Stimulated activated CD8-positive, alpha-beta memory T cell treated with anti-CD3 and anti-CD28 coated beads, Interleukin-4, amount 100 ng/mL, for 1 hour (primary cell): ENCODE measurements at places on chromosomes 3 and 15.

DNA sequence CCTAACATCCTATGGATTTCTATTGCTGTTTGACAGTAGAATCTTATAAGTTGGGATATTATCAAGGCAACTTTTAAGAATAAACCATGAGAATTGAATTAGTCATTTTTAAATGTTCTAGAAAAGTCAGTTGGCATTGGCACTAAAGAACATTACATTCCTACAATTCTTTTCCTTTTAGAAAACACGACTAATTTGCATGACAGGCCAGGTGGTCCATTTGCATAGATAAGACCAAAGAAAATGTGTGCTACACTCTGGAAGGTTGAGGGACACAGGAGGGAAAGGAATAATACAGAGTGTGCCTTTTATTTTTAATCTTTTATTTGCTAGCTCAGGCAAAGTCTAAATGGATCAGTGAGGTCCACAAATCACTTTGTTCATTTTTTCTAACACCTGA, 962.3 kb downstream of the EPHA3 start:
- no peak for DNase-seq

- no peak for DNase-seq
These were observed 25.6 kb downstream of the RHOA start for GRCh38 chr3:49386056-49386756.

- no peak for DNase-seq
These were observed 112.9 kb downstream of the SEC22A start for GRCh38 chr3:123314359-123315270.

- no peak for DNase-seq
These were observed 39.3 kb upstream of the KCNMB2 start for GRCh38 chr3:178496911-178497310.

GRCh38 chr3:72398781-72399180, 449.5 kb downstream of the SHQ1 start:
- no peak for DNase-seq

DNA sequence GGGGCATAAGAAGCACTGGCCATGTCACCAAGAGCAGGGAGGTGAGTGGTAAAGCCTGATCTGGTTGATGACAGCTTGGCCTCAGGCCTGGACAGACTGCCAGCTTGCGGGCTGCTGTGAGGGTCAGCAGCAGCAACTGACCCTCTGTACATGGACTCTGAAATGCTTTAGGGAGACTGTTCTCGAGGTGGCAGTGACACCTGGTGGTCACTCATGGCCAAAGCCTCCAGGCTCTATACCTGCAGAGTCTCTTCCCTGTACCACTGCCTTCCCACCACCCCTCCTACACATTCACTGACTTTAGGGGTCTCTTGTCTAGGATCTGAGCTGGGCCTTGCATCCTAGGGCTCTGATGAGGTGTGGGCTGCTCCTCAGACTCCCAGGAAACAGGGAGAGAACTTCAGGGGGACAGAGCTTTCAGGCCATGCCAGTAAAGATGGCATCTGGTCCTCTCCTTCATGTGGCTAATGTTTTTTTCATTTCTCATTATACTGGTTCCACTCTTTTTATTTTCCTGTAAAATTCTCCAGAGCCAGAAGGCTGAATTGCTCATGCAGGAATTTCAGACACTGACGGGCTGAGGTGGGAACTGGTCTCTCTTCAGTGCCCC, 17.2 kb upstream of the TIMP4 start:
- DNase-seq, result no peak

DNA sequence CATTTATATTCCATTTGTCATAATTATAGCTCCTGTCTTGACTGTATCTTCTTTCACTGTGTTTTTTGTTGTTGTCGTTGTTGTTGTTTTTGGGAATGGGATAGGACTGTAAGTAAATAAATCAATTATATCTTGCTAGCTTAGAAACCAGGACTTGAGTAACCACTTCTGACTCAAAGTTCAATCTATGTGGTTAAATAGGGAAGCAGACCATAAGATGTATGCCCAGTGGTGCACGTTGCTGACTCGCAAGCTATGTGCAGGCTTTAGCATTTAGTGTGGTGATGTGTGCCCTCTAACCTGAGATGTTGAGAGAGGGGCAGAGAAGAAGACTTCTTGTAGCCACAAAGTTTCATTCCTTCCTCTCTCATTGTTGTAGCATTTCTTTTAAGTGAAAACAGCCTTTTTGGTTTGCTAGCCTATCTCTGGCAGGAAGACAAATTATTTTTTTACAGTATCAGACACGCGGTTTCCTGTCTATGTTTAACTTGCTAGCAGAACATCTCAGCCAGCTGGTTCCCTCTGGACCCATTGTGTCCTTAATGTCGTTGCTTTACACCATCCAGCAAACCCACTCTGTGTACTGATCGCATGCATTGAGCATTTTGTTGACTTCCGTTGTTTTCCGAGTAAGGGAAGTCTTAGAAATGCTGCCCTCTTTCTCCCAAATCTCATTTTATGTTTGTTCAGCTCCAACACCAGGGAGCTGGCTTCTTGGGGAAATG, 52.1 kb downstream of the TGFBR2 start:
- DNase-seq, result no peak

DNA sequence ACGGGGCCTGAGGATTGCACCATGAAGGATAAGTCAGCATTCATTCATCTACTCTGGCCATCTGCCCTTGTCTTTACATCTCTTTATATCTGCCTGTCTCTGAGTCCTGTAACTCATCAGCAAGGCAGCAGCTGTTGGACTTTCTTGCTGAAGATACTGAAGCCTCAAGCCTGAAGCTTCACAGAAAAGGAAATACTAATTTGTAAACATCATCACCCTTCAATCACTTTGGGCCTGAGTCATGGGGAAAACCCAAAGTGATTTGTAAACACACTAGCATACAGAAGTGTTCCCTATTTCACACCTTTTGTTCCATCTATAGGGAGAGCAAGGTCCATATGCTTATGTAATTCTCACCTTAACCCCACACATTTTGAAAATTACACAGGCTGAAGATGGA, 928.2 kb downstream of the EPHA3 start:
- DNase-seq, result no peak

GRCh38 chr3:24299806-24300626, 194.6 kb downstream of the THRB start:
- DNase-seq, result no peak

DNA sequence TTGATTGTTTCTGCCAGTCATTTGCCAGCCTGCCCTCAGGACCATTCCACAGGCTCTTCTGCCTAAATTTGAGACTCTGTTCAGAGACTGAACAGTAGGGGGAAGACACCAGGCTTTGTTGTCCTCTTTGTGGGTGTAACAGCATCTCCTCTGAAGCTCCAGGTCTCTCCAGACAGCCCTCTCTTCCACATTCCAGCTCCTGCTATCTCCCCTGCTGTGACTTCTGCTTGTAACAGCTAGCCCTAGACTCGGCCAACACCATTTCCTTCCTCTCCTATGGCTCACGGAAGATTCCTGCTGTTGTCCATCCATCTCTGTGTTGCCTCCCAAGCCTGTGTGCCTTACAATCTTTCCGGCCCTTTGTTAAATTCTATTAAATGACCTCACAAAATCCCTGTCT, 40.2 kb downstream of the SUCLG2 start:
- no peak for DNase-seq

GRCh38 chr3:129003578-129004112, 2.5 kb downstream of the EFCC1 start:
- DNase-seq, result peak; percentile 26

GRCh38 chr3:69088063-69088462, 3.3 kb downstream of the ARL6IP5 start:
- DNase-seq, result no peak

GRCh38 chr15:57395292-57395691, 19.0 kb downstream of the CGNL1 start:
- DNase-seq, result no peak

- no peak for DNase-seq
These were observed 22.5 kb upstream of the SEMA3F start for GRCh38 chr3:50132421-50133282.

DNA sequence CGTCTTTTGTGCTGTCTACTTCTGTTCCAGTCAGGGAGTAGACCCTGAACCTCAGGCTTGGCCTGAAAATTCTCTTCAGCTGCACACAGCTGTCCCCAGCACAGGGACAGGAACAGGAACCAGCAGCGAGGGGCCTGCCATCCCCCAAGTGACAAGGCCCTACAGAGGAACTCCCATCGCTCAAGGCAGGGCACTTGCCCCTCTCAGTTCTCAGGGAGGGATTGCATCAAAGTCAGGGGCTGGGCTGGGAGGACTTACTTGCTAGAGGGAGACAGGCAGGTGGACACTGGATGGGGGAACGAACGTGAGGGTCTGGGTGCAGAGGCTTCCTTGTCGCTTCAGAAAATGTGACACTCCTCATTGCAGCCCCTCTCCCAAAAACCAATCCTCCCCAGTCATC, 163.6 kb downstream of the CHSY1 start:
- DNase-seq, result no peak

DNA sequence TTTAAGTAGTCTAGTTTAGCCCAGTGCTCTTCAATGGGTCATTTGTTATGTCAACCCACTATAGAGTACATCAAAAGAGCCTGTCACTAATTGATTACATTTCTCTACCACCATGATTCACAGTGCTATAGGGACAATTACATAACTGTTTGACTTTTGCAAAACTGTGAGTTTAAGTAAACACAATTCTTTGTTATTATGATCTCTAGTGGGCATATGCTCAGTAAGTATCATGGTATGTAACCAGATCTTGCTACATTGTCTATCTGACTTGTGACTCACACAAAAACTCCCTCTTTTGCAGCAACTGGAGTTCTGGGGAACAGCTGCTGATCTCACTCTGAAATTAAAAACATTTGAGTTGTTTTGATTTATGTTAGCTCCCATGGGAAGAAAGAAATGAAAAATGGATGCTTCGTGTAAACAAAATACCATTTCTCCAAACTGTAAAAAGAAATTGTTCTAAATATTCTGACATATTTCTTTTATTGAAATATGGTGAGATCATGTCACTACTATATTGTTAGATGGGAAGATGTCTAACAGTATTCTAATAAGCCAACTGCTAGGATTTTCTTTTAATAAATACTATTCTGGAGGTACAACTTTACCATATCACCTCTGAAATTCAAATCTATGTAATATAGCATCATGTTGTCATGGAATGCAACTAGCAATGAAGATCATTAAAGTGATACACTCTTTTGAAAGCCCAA, 470.4 kb downstream of the ROBO1 start:
- DNase-seq, result no peak

DNA sequence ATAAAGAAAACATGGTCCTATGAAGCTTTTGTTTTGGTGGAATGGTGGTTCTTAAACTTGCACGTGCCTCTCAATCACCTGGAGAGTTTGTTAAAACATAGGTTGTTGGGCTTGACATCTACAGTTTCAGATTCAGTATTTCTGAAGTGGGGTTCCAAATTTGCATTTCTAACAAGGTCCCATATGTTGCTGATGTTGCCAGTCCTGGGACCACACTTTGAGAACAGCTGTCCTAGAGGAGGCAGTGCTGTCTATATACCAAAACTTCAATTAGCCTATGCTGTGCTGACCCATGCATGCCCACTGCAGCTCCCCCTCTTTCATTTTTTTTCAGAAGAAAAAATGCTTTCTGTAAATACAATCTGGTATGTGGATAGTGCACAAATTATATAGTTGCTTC, 31.3 kb downstream of the ALCAM start:
- DNase-seq, result no peak

GRCh38 chr15:68525815-68526214, 53.0 kb upstream of the CORO2B start:
- no peak for DNase-seq

DNA sequence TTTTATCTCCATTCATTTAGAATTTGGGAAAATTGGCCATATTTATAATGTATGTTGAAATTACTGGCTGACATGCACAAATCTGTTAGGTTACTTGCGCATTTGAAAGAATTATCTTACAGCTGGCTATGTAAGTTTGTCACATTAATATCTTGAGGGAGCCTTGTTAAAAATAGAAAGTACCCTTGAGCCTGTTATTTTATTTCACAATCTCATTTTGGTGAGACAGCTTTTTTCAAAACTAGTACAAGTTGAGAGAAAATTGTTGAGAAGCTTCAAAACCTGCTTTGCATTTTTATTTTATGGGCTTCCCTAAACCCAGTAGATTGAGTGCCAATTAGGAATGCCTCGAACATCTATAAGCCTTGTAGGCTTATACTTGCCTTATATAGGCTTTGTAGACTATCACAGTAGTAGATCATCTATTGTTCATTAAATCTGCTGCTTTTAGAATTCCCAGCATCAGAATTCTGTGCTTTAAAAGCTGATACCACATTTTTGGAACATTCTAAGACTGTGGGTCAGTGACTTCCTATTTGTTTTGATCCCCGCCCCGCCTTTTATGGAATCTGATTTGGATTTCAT, 6.3 kb downstream of the IDH3A start:
- DNase-seq, result no peak

GRCh38 chr15:51088585-51088984, 6.1 kb downstream of the TNFAIP8L3 start:
- DNase-seq, result no peak

DNA sequence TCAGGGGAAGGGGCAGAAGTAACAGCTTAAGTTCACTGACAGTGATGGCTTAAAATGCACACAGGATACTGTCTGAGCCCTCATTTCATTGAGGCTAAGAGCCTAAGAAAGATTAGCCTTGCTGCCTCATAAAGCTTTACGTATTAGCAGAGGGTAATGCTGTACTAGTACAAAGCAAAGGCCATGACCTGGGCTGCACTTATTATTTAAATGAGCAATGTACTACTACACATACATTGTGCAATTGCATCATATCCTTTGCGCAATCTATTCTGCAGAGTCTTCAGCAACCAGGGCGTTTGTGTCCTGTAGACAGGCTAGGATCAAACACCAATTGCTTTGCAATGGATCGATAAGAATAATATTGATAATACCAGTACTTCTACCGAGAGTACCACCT, 221.8 kb downstream of the TPRG1 start:
- no peak for DNase-seq

- DNase-seq, result no peak
These were observed 469.6 kb upstream of the PPP2R3A start for GRCh38 chr3:135495891-135496290.

DNA sequence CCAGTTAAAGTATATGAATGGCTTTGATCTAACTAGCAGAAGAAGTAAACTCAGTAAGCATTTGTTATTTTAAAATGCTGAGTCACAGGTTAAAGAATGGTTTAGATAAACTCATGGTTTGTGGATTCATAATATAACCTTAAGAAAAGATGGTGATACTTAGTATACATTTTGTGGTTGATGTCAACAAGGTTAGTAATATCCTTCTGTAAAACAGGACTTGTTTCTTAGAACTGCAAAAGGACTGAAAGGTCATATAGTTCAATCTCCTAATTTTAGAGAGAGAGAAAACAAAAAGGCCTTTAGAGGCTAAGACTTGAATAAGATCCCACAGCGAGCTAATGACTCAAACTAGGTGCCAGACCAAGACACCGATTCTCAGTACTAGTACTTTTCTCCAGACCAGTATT, 50.0 kb downstream of the STRIT1 start:
- no peak for DNase-seq
